ENCODE measurements at places on chromosomes 3 and 15. TPM values are rescaled to one million over a fixed set of nuclear protein-coding genes. Genes with fewer than 3 reads are reported as not detected.

MESP1 gene
- 1.3 TPM for total RNA-seq

NANOGP8 gene
- 0.27 TPM for total RNA-seq

SPINT1 gene
- total RNA-seq, result 60.3 TPM

DNA sequence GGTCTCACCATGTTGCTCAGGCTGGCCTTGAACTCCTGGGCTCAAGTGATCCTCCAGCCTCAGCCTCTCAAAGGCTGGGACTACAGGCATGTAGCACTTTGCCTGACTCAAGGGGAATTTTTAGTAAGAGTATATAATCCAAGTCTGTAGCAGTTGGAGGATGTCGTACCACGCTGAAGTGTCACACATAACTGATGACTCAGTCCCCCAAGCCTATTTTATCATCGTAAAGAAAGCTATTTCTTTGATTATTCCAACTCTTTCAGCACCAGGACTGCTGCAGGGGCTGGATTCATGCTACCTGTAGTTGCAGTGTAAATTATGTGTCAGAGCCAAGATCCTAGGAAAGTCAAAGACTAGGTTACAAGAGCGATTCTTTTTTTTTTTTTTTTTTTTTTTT is 1.4 kb upstream of the PRKCI start:
- DNase-seq, result no peak

DNA sequence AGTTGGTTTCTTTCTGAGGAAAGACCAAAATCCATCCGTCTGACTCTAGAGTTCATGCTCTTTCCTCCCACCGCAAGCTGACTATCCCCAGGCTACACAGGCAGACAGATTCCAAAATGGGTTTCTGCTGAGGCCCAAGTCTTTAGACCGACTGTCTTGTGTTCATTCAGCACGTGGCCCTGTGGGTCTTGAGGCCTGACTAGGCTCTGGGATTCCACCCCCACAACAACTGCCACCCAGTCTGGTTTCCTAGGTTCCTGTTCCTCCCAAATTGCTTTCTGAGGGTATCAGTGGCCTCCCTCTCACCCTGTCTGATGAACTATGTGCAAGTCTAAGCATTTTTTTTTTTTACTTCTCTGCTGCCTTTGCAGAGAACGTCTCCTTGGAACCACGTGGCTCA is 67.7 kb downstream of the CYP19A1 start:
- no peak for DNase-seq

DNA sequence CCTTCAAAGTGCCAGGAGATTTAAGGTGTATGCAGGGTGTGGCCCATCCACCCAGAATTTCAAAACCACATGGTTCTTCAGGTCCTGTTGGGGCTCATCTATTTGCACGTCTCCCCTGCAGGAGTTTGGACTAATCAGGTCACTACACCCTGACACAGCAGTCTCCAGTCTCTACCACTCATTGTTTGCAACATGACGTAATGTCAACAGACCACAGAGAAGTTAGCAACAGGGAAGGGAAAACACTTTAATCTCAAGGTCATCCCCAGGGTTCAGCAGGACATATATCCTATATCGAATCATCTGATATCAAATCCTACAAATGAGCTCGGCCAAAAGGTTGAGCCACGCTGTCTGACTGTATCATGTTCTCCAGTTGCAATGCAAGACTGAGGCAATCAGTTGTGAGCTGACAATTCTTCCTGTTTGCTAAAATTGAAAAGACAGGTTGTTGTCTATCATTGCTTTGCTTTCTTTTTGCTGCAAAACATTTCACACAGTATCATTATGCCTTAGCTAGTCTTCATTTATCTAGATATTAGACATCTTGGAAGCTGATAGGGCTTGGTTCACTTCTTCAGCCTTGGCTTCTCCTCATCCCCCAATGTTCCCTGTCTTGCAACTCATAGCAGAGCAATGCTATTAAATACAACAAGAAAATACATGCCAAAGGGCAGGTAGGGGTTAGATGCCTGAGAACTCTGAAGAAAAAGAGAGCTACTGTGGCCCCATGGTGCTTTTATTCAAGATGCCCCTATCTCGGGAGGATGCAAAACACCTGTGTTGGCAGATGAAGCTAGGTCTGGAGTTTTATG is 13.4 kb upstream of the LEKR1 start:
- no peak for DNase-seq

DNA sequence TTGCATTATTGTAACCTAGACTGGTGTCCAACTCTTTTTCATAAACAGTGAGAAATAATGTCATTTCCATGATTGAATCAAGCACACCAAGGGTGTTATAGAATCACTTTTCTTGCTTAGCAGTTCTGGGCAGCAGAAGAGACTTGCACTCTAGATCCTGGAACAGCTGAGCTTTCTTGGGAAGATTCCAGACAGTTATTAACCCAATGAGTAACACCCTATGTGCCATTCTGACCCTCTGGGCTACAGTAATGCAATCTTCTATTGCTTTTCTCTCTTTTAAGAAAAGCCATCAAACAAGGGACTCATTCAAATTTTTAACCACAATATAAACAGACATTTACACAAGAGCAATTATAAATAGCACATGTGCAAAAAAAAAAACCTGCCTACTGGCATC is 39.3 kb upstream of the USP3 start:
- DNase-seq, result no peak

GRCh38 chr3:156633335-156633734 is 41.1 kb upstream of the TIPARP start:
- DNase-seq, result no peak

DNA sequence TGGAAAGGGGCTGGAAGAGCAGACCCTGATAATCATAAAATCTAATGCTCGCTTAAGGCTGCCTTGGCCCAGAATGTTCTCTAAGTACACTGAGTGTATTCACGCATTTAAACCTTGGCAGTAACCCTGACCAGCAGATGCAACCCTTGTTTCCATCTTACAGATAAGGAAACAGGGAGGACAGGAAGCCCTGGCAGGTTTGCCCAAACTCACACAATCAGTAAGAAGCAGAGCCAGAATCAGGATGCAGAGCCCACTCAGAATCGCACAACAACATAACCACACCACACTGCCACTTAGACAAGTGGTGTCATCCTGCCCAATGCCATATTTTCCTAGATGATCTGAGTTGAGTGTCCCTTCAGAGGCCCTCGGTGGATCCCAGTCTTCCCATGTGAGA is 214.5 kb upstream of the HES1 start:
- DNase-seq, result no peak

DNA sequence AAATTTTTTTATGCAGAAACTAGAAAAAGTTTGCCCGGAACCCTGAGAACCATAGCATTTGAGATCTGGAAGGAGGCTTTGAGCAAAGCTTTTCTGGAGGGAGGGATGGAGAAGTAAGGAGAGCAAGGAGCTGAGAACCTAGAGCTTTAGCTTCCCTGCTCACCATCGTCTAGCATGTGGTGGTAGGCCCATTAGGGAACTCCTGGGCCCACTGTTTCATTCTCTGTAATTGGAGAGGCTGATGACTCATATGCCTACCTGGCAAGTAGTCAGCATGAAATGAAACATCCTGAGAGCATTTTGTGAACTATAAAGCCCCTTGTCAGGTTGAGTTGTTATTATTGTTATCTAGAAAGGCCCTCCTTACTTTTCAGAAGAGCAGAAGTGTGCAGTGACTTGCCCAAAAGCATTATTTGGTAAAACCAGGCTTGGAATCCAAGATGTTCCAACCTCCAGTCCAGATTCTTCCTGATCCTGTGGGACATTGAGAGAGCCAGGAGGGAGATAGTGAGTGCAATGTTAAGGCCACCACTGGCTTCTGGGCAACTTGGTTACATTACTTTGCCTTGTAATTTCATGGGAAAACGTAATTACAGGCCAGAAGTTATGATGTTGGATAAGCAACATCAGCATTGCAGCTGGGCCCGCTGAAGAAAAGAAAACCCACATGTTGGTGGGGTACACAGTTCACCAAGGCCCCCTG is 104.5 kb upstream of the BFSP2 start:
- DNase-seq, result no peak

DNA sequence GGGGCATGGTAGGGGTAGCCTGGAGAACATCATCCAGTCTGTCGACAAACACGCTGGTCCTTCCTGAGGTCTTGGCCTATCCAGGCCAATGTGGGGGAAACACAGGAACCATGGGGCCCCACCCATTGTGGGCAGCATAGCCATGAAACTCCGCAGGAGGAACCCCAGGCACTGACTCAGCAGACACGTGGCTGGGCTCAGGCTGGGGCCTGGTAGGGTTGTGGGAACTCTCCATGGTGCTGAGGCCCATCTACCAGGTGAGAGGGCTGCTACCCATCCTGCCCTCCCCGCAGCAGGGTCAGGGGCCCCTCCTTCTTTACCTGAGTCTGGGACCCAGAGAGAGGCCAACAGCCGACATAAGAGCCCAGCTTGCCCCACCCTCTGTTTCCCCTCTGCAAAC is 22.6 kb upstream of the CACNA2D2 start:
- no peak for DNase-seq

- DNase-seq, result no peak
These were observed 334.7 kb downstream of the NLGN1 start for GRCh38 chr3:173732237-173732636.

DNA sequence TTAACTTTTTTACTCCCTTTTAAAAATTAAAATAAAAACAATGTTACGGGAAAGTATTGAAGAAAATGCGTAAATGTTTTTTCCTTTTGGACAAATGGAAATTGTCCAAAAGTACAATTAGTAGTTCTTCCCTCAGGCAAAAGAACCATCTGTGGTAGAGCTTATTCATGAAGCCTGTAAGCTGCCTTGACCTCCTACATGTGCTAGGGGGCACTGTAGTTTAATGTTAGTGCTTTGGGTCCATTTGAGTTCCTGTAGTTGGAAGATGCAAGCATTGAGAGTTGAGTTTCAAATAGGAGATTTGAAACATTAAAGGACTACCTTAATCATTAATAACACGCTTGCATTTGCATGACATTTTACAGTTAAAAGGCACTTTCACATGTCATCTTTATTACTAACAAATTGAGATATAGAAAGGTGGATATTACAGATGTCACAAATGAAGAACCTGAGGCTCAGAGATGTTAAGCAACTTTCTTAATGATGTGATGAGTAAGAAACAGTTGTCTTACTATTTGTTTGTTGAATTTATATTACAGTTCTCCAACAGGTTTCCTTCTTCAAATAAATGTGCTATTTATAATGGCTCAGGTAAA is 1.8 kb upstream of the ZNF385D start:
- DNase-seq, result no peak

DNA sequence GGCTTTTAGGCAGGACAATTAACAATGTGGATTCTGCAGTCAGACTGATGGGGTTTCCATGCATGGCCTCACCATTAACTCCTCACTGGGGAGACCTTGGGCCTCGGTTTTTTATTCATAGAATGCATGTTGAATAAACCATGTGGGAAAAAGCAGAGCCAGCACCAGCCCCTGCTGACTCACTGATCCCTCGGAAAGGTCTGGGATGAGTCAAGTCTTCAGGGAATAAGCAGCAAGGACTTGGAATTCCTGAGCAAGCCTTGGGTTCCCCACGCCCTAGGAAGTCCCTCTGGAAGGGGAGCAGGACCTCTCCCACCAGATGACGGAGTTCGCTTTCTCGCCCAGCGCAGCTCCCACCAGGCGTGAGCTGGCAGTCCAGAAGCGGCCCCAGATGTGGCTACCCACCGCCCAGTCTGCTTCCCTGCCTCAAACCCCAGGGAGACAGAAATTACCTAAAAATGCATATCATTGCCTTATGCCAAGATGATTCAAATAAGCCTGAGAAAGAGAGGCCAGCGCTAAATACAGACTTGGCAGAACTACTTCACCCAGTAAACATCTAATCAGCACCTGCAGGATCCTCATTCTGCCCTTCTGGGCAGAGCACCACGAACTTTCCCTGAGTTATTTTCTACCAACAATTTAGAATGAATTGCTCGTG is 45.4 kb downstream of the BTD start:
- no peak for DNase-seq

DNA sequence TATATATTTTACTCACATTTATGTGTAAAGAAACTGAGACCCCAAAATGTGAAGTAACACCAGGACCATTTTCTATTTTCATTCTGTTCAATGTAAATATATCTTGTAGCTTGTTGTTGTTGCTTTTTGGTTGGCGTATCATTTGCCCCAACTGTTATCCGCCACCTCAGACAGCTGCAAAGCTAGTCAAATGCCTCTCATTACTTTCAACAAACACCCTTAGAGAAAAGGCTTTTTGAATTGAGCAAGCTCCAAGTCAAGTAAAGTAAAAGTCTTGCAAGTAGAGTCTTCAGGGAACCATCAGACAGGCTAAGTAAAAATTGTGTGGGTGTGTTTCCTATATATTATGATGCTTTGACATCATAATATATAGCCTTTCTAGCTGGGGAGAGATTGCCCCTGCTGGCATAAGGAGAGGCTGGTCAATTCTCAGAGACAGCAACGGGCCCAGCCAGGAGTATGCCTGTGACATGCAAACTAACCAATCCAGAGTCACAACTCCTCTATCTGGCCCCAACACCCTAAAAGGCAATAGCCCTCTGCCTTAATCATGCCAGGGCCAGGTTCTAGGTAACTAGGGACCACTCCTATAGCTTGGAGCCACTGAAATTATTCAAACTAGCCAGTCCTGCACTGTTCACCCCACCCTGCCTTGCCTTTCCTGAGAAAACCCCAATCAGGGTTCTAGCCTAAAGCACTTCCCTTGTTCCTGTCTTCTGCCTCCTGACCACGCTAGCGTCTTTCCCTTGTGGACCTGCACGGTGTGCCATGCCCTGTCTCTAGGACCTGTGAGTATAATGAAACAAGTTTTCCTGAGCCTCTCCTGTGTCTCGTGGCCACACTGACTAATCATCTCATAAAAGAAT is 75.6 kb downstream of the RAD18 start:
- no peak for DNase-seq

All from hematopoietic multipotent progenitor cell (in vitro differentiated cells).